G401 (cell line): ENCODE measurements at places on chromosomes 4 and X. TPM values are rescaled to one million over a fixed set of nuclear protein-coding genes. Genes with fewer than 3 reads are reported as not detected.

Gene PPBP
- total RNA-seq = not detected in 2 replicates

- no peak for DNase-seq
Observed at GRCh38 chr4:66628146-66628545, 917.2 kb downstream of the CENPC start.

GRCh38 chr4:134260126-134260525 lies 58.5 kb upstream of the PABPC4L start:
- DNase-seq = no peak

- DNase-seq = no peak
Observed at GRCh38 chr4:143700416-143701352, at the start of gene FREM3. FREM3 (minus strand) TSS chr4:143700675; CDS start chr4:143700675, 0 bp downstream.

DNA sequence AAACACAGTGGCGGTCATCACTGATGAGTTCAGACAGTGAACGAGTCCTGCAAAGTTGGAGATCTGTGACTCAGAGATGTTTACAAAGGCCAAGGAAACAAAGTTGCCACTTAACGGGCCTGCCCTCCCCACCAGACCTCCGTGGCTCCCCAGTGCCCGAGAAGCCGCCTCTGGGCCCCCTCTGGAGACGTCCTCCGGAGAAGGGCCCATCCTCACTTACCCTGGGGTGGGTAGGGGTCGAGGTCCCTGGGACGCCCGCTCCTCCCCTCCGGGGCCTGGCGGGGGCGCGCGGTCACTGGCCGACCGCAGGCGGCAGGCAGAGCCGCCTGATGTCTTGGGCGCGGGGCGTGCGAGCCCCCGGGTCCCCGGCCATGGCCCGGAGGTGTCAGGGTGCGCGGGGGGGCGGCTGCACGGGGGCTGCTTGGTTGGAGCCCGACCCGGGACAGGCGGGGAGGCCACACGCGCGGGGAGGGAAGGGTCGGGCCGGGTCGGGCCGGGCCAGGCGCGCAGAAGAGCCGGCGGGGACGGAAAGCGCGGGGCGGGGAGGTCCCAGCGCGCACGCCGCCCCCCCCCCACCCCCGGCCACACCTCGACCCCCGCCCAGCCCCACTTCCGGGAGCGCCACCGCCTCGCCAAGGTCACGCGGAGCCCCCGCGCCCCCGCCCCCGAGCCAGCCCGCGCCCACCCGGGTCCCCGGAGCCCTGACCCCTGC lies 529 bp downstream of the DHRSX start:
- peak; percentile 19 for DNase-seq

DNA sequence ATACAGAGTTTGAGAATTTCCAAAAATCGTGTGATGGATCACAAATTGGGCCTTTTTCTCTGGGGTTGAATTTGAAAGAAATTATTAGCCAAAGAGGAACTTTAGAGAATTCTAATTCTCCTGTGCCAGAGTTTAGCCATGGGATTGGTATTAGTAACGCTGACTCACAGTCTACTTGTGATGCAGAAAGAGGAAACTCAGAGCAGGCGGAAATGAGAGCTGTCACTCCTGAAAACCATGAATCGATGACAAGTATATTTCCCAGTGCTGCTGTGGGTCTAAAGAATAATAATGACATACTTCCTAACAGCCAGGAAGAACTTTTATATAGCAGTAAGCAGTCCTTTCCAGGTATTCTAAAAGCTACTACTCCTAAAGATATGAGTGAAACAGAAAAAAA lies 64.9 kb downstream of the N4BP2 start:
- no peak for DNase-seq

GRCh38 chr4:140726776-140727500 lies 29.2 kb downstream of the TBC1D9 start:
- DNase-seq = no peak

DNA sequence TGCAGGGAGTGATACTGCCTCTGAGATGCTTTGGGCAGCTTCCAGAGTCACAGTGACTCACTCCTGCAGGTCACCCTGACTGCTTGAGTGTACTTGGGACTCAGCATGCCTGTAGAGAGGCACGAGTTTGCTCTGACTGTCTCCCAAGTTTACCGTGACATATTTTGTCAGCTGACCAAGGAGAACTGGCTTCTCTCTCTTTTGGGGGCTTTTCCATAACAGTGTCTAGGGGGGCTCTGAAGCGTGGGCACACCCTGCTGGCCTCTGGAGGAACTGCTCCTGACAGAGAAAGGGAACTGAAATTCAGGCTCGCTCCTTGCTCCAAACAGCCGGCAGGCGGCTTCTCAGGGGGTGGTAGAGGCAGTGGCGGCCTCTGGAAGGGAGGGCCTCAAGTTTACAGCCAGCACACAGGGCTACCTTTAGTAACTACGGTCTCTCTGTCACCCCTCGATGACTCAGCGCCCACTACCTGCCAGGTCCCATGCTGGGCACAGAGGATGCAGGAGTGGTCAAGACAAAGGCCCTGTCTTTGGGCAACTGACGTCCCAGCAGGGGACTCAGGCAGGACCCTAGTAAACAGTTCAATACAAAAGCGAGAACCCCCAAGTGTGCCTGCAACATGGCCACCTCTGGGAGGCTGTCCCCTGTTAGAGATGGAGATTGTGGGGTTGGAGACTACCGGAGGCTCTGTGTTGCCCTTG lies 17.8 kb downstream of the ZNF185 start:
- DNase-seq = no peak

- DNase-seq = no peak
Observed at GRCh38 chr4:184662236-184662635, 12.7 kb downstream of the PRIMPOL start.

DNA sequence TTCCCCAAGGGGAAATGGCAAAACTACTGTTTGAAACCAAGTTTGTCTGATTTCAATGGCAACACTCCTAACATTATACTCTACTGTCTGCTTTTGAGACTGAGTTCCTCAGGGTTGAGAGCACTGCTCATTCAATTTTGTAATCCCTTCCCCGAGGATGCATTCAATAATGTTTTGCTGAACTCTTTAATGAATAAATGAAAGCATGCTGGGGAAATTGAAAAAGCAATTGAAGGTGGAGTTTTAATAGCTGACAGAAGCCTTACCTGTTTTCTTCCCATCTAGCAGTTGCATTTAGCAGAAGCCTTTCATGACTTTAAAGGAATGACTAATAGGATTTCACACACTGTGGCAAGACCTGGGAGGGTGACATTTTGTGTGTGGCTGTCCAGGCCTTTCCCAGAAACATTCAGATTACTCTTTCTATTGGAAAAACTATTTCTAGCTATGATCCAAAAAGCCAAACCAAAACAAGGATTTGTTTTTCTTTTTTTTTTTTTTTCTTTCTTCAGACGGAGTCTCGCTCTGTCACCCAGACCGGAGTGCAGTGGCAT lies 45.1 kb downstream of the DTHD1 start:
- DNase-seq = no peak

GRCh38 chr4:9938933-9939332 lies 82.4 kb downstream of the SLC2A9 start:
- DNase-seq = no peak

Gene PAGE4
- not detected in 2 replicates for total RNA-seq

Gene NFKB1
- total RNA-seq = 14.6 and 16.6 TPM in 2 replicates

GRCh38 chrX:72100824-72101351 lies 30.8 kb downstream of the RTL5 start:
- no peak for DNase-seq

DNA sequence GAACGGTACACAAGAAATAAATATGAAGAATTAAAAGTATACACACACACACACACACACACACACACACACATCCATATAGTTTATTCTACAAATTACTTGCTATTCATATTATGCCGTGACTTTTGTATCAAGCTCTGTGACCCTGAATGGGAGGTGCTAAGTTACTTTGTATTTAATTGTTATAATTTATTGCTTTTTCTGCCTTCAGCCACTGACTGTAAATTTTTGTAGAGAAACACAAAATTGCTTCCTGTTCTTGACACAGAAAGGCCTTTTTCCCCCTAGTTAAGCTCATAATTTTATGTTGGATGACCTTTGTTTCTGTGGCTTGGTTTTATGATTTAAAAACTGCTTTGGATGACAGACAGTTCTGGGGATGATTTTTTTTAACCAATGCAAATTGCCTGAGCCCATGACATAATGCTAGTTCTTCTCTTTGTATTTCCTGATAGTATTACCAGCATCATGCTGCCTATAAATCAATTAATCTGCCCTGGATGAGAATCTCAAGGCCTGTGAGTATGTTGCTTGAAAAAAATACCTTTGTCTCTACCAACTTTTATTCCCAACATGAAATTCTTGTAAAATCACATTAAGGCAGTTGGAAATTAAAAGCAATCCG lies 140.0 kb downstream of the FMR1NB start:
- DNase-seq = no peak

- DNase-seq = peak; percentile 12
Observed at GRCh38 chr4:3871181-3871852, 105.1 kb downstream of the ADRA2C start.

- DNase-seq = no peak
Observed at GRCh38 chr4:176350671-176351070, 30.9 kb downstream of the SPCS3 start.

- no peak for DNase-seq
Observed at GRCh38 chr4:33739884-33740632, 2504.3 kb downstream of the ARAP2 start.

GRCh38 chrX:45506149-45506730 lies 305.6 kb upstream of the DIPK2B start:
- DNase-seq = no peak

Gene FSTL5
- total RNA-seq = not detected in 2 replicates

GRCh38 chrX:118418811-118419251 lies 72.9 kb downstream of the WDR44 start:
- DNase-seq = no peak

- no peak for DNase-seq
Observed at GRCh38 chrX:63708801-63709200, 76.2 kb downstream of the ARHGEF9 start.

Gene VEGFD
- not detected in 2 replicates for total RNA-seq

- DNase-seq = no peak
Observed at GRCh38 chrX:44261286-44261685, 82.2 kb downstream of the EFHC2 start.
